ENCODE measurements at places on chromosomes 5 and 9.

- DNase-seq = no peak
Observed at GRCh38 chr5:178536541-178537466, 53.4 kb downstream of the COL23A1 start.

DNA sequence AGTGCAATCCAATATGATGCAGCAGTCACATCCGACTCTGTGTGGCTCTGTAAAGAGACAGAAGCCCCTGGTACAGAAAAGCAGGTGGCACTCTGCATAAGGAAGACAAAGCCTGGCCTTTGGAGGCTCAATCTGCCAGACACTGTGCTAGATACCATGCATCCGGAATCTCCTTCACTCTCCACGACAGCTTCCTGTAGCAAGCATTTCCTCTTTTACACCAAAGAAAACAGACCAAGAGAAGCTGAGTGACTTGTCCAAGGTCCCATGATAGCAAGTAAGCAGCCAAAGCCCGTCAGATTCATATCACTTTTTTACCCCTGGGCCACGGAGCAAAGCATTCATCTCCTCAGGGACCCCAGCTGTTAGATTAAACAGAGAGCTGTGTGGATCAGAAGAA, 64.2 kb upstream of the SMIM23 start:
- no peak for DNase-seq

- DNase-seq = no peak
Observed at GRCh38 chr9:7081065-7081600, 323.4 kb downstream of the KDM4C start.

DNA sequence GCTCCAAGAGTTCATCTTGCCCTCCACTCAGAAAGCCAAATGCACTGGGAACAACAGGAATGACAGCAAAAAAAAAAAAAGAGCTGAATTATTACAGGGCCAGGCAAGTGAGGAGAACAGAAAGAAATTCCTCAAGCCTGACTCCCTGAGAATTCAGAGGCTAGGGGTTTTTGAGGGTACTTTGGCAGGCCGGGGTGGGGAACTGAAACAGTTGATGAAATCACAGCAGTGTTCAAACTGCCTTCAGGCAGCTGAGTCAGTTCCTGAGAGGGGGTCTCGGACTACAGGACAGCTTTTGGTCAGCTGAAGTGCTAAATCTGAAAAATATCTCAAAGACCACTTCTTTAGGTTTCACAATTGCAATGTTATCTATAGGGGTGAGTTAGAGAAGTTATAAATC, 419.4 kb downstream of the SEMA5A start:
- DNase-seq = no peak

- DNase-seq = no peak
Observed at GRCh38 chr5:148924817-148925216, 98.4 kb downstream of the ADRB2 start.

- DNase-seq = no peak
Observed at GRCh38 chr9:129201289-129201688, 23.2 kb upstream of the IER5L start.

DNA sequence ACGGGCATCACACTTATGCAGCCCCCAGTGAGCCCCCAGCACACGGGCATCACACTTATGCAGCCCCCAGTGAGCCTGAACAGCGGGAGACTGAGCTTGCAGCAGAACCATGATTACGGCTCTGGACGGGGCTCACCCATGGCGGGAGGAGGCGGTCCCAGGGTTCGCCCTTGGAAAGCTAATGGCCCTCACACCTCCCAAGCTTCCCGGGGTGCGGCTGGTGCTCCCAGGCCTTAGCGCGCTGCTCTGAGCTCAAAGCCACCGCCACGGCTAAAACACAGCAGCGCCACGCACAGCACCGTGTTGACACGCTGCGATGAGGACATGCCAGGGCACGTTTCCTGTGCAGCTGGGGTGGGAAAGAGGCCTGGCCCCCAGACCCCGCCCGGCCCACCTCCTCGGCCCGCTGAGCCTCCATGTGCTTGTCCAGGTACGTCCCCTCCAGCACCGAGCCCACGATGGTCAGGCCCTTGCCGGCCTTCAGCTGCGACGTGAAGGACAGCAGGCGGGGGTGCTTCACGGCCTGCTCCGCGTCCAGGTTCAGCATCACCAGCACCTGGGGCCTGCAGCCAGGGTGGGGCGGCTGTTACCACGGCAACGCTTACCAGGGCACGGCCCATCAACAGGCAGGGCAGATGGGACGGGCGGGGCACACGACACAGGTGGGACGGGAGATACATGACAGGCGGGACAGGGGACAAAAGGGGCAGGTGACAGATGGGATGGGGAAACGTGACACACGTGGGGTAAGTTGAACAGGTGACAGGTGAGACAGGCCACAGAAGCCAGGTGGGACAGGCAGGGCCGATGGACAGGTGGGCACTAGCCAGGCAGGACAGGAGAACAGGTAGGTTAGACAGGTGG, 38.4 kb downstream of the SLC12A7 start:
- DNase-seq = no peak

DNA sequence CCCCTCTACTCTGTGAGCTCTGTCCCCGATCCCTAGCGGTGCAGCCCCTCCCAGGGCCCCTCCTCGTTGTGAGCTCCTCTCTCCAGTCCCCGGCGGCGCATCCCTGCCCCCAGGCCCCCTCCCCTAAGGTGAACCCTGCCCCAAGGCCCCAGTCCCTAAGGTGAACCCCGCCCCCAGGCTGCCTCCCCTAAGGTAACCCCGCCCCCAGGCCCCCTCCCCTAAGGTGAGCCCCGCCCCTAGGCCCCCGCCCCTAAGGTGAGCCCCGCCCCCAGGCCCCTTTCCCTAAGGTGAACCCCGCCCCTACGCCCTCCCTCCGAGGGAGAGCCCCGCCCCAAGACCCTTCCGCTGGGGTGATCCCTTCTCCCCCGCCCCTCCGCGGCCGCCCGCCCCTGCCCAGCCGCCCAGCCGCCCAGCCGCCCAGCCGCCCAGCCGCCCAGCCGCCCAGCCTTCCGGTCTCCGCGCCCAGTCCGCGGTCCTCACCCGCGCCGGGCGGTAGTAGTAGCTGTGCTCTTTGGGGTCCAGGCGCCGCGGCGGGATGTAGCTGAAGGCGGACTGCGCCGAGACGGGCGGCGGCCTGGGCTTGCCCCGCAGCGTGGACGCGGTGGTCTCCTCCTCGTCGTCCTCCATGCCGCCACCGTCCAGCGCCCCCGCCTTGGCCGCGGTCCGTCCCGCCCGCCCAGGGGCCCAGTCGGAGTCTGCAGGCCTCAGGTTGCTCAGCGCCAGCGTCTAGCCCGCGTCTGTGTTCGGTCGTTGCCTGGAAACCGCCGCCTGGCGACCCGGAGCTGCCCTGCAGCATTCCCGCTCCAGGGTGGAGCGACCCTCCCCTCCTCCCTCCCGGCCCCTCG, at the start of gene CFAP90:
CFAP90 (minus strand) TSS at position 739 of the 845 bp plus-strand sequence; CDS start at position 627, 112 bp downstream.
- DNase-seq = peak; percentile 48

GRCh38 chr5:148986636-148987035, 76.2 kb downstream of the SH3TC2 start:
- DNase-seq = peak; percentile 49

DNA sequence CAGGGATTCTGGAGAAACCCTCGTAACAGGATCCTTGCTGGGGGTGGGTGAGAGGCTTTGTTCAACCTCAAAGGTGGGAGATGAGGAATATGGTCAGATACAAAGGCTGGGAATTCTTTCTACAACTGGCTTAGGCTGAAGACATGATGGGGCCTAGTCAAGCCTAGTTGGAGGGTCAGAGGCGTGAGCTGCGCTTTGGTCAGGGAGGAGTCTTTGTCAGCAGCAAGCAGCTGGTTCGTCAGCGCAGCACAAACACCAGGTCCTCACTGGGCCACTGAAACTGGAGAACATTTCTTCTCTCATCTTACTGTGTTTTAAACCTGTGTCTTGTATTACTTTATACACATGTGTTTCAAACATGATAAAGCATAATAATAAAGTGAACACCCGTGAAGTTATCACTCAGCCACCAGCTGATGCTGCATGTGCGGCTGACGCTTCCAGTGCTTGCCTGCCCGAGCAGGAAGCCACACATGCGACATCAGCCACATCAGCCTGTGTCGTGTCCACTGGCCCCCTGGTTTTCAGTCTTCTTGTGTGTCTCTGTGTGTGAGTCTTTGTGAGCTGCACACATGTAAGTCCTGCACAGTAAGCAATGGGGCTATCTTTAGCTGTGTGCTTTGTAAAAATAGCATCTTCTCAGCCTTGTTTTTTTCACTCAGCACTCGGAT, 81.5 kb downstream of the WNK2 start:
- no peak for DNase-seq

Measured in fibroblast of skin of back (primary cell).